ENCODE measurements at places on chromosomes 16 and 17. TPM values are rescaled to one million over a fixed set of nuclear protein-coding genes. Genes with fewer than 3 reads are reported as not detected.

Gene TIMM22
- total RNA-seq = 11.8 TPM

Gene TMC5
- not detected for total RNA-seq

Gene ANKRD40CL
- total RNA-seq = not detected

Gene CSHL1
- not detected for total RNA-seq

Gene KRTAP9-8
- not detected for total RNA-seq

Gene ACAP1
- total RNA-seq = 3.3 TPM

Gene CSH1
- not detected for total RNA-seq

Gene HOXB3
- 10.2 TPM for total RNA-seq

All from bronchial smooth muscle cell (primary cell).